ENCODE measurements at places on chromosomes 5 and 9.

DNA sequence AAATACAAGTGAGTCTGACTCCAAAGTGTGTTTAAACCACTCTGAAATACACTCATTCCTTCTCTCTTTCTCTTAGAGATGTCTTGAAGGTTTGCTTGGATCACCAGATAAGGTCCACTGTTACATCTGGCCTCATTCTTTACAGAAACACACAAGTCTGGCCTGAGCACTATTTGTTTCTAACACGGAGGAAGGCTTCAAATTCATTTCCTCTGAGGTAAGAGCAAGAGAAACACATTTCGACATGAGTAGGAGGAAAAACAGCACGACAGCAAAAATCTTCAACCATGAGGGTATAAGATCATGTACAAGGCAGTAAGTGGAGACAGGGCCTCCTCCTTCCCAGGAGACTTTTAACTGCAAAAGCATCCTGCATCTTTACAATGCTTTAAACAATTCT lies 8.0 kb downstream of the SIL1 start:
- no peak for DNase-seq

- no peak for DNase-seq
Measured at GRCh38 chr5:127785098-127785927, 82.1 kb downstream of the CCDC192 start.

DNA sequence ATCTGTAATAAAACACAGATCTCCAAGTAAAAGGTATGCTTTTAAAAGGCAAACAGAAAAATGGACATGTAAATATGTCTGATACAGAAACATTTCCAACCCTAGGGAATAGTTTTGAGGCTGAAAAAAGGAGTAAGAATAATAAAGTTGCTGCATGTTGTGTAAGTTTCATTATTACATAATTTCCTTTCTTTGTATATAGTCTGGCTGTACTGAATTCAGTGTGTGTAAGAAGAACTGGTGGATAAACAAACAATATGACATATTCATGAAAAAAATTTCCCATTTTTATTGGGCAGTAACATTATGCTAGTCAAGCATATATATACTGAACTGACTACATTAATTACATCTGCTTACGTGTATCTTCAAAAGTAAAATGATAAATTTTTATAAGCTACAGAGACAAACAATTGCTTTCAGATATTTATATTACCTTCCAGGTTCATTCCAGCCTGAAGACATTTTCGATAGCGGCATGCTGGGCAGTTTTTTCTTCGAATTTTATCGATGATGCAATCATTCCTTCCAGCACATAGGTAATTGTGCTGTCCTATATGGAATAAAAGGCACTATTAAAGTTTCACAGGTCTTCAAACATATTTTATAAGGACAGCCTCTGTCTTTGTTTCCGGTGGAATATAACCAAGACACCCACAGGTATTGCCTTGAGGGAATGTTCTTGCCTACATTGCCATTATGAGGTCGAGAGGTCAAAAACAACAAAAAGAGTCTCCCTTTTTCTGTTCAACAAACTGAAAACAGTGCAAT lies 93.6 kb downstream of the NR3C1 start:
- no peak for DNase-seq

DNA sequence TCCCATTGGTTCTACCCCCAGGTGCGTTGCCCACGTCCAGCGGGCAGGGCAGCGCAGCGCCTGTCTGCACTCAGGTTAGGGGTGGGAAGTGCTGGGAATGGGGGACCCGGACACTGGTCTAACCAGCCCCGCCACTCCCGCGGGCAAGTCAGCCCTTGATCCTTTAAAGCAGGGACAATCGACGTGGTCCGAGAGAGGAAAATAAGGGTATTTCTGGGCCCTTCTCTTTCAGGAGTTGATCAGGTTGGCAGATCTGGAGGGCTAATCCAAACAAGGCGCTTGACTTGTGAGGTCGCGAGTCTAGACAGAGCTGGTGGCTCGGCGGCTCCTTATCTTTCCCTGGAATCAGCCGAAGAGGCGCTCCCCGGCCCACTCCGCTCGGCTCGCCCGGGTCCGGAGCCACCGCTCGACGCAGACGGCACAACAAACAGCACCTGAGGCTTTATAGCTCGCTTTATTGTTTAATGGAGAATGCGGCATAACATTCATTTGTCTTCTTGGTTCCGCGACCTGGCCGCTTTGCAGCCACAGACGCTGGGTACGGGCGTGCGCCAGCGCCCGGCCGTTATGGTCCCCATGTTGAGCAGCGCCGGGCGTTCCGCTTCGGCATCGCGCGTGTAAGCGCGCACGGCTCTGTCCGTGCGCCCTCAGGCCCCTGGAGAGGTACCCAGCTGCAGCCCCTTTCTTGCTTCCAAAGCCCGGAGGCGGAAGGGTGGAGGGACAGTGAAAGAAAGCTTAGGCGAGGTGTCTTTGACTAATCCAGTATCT lies 15.8 kb downstream of the ISL1 start:
- DNase-seq: no peak

GRCh38 chr9:129094387-129095169 lies 13.7 kb downstream of the DOLPP1 start:
- no peak for DNase-seq

GRCh38 chr9:10251490-10251889 lies 361.3 kb downstream of the PTPRD start:
- DNase-seq: no peak

- no peak for DNase-seq
Measured at GRCh38 chr5:83987513-83988292, 267.0 kb upstream of the HAPLN1 start.

- no peak for DNase-seq
Measured at GRCh38 chr5:68189171-68189570, 26.4 kb upstream of the PIK3R1 start.
